ENCODE measurements at places on chromosomes 5 and 9.

DNA sequence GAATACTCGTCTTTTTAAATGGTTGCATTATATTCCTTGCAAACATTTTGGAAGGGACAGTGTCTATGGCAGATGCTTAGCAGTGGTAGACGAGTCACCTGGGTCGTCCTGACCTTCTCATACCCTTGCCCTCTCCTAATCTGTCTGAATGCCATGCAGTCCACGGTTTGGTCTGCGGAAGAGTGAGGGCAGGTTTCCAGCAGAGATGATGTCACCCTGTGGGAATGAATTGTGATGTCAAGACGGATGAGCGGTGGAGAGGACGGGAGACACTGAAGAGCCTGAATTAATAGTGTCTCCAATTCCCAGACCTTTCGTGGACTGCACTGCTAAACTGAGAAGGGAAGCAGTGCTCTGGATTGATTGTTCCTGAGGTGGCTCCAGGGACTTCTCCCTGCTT lies 329.0 kb upstream of the PANK3 start:
- DNase-seq: no peak

DNA sequence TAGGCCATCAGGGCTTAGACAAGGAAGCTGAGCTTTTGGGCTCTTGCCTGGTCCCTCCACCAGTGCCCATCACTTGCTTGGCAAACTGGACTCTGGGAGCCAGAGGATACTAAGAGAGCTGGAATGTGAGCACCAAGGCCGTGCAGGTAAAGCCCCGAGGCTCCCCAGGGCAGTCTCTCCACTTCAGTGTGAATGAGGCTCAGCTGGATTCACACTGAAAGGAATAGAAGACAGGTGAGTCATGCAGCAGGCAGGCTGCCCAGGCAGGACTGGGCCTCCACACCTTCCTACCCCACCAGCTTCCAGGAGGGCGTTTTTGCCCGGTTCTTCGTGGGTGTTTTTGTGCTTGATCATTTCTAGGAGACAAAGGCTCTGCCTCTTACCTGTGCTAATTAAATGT lies 7.3 kb upstream of the CTSV start:
- DNase-seq: no peak

DNA sequence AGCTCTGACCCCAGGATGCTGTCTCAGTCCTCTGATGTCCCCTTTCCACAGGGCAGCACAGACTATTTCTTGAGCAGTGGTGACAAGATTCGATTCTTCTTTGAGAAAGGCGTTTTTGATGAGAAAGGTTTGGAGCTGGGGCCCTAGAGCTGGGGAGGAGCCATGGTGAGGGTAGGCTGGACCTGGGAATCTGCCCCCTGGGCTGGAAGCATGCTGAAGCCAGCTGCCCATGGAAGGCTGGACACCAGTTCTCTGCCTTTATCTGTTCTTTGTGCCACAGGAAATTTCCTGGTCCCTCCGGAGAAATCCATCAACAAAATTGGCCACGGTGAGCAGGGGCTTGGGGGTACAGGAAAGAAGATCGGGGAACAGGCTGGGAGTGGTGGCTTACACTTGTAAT lies 12.9 kb downstream of the PHYHD1 start:
- DNase-seq: no peak

GRCh38 chr9:8857926-8858595 lies 1058.5 kb upstream of the DMAC1 start:
- no peak for DNase-seq

DNA sequence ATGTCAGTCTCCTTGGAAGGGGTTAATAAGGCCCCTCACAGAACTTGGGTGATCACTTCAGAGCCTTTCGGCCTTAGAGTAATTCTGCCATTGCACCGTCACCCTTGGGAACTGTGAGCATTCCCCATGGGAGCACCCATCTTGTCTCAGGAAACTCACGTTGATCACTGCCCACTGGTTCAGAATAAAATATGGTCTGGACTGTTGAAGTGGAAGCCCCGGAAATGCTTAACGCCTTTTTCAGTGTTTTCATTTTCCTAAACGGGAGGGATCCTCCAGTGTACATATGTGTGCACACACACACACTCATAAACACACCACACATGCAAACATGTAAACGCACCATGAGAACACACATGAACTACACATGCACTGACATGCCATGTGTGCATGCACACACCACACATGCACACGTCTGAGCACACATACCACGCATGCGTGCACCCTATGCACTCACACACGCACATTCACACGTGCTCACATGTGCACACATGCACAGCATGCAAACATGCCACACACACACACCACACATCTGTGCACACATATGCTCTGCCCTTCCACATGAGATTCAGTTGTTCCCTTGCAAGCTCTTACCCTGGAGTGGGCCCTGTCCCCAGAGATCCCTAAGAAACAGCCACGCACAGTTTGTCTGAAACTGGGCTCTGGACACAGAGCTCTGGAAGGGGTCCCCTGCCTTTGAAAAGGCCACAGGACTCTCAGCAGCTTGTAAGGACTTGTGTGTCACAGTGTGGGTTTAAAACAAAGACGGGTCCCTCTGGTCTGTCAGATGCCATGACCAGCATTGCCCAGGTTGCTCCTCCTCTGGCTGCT lies 17.0 kb downstream of the MRPL36 start:
- DNase-seq: peak; percentile 85

DNA sequence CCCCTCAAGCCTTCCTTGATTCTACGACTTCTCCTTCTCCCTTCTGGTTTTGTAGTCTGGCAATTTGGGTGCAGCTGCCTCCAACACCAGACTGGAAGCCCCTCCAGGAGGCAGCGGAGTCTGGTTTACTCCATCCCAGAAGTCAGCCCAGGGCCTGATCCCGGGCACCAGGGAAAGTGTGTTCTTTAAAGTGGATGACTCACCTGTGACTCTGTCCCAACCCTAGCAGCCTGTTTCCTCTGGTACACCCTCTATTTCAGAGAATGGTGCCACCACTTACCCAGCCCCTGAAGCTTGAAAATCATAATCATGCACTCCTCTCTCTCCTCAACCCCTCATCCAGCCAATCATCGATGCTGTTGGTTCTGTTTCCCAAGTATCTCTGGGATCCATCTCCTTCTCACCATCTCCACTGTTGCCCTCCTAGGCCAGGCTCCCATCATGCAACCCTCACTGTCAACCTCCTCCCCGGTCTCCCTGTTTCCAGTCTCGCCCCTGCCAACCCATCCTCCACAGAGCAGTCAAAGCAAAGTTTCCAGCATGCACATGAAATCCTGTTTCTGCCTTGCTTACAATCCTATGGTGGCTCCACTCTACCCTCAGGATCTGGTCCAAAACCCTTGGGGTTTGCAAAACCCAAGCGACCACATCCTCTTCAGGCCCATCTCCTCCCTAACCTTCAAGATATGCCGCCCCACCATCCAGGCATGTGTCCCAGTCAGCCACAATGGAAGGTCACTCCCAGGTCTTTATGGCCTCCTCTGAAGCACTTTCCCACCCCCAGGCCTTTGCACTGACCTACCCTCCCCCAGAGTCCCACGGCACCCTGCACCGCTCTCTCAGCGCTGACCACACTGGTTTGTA lies 10.5 kb downstream of the LHX6 start:
- no peak for DNase-seq

GRCh38 chr5:3604501-3604900 lies 8.9 kb downstream of the IRX1 start:
- DNase-seq: no peak

GRCh38 chr9:109017493-109017892 lies 4.2 kb upstream of the CTNNAL1 start:
- DNase-seq: no peak

DNA sequence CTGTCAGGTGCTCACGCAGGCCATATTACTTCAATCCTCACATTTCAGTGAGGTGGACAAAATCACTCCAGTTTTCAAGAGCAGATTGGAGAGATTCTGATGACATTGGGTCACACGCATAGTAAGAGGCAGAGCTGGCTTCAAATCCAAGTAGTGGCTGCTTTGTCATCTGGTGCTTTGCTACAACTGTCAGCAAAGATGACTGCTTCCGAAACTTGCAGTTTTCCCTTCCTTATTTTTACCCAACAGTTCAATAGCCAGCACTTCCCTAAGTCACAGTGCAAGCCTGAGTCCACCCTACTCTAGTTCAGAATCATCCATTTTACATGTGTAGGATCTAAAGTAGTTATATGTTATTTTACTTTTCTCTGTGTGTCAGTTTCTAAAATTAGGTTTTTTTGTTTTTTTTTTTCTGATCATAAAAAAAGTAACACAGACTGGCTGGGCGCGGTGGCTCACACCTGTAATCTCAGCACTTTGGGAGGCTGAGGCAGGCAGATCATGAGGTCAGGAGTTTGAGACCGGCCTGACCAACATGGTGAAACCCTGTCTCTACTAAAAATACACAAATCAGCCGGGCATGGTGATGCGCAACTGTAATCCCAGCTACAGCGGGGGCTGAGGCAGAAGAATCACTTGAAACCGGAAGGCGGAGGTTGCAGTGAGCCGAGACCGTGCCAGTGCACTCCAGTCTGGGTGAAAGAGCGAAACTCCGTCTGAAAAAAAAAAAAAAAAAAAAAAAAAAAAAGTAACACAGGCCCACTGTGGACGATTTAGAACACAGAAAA lies 49.6 kb downstream of the ANKDD1B start:
- no peak for DNase-seq

DNA sequence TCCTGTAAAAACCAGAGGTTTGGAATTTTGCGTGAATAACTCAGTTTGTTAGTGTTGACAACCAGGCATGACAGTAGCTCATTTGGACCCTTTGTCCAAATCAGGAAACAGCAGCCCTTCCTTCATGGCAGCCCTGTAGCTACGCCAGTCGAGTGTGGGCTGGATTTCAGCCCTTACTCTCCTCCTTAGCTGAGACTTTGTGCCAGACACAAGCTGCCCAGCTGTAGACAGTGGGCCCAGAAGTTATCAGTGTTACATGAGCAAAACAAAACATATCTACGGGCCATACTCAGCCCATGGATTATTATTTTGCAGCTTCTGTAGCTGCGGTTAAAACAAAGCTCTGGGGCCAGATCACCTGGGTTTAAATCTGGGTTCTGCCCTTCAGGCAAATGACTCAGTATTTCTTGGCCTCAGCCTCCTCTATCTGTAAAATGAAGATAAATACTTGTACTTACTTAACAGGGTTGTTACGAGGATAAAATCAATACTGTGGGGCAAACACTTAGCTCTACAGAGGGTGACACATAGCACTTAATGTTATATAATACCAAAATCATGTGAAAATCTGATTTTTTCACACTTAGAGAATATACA lies 76.9 kb downstream of the GHR start:
- DNase-seq: no peak

GRCh38 chr5:61622156-61622555 lies 290.1 kb downstream of the ZSWIM6 start:
- no peak for DNase-seq

- DNase-seq: no peak
Measured at GRCh38 chr9:680106-680505, 161.4 kb upstream of the DMRT1 start.

DNA sequence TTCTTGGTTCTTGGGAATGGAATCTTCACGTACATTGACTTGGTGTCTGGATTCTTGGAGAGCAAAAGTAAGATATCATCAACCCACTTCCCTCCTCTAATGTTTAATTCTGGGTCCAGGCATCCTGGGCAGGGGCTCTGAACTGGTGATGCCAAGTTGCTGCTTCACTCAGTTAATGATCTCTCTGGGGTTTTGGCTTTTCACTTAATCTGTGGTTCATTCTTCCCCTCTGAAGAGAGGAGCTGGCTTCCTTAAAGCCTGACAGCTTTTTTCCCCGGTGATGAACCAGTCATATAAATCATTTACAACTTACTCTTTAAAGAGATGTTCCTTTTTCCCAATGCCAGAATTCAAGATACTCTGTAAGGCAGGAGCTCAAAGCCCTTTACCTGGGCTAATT lies 65.9 kb downstream of the ARHGAP26 start:
- DNase-seq: no peak

- DNase-seq: no peak
Measured at GRCh38 chr5:1724822-1725602, 74.6 kb downstream of the MRPL36 start.

GRCh38 chr9:85392260-85392659 lies 349.5 kb downstream of the AGTPBP1 start:
- DNase-seq: no peak

DNA sequence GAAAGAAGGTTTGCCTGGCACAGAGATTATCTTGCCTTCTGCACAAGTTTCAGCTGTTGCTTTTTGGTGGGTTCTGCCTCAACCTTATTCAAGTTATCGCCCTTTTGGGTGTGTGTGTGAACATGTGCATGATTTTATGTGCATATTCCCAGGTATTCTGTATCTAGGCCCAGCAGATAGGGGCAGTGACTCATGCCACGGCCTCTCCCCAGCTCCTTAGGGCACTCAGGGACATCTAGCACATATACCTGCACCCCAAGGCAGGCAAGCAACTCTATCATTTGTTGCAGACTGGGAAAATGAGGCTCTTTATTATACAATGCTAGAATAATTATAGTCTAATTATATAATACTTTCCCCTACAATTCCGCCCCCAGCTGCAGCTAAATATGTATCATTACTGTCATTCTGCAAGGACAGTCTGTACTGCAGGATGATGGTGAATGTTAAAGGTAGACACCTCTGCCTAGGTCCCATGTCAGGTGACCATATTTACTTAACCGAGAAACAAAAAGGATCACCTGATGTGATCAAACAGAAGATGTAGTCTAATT lies 128.9 kb downstream of the PDE8B start:
- no peak for DNase-seq

DNA sequence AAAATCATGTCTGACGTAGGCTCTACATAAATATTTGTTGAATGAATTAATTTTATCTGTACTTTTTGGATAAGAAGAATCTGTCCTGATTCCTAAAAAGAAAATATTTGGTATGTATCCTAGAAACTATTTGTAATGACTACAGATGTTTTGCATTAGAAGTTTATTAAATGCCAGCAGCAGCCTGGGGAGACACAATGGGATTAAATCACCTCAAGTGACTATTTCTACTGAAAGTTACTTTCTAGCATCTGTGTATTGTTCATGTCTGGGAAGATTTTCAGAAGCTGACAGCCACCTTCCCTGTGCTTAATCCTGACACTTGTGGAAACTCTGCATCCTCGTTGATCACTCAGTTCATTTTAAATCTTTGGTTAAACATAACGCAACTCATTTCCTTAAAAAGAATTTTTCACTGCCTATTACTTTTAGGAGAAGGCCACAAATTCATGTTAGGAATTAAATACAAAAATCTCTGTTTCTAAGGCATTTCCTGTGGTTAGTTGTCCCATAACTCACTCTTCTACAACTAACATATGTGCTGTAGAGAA lies 209.3 kb upstream of the PPP1R2B start:
- no peak for DNase-seq

DNA sequence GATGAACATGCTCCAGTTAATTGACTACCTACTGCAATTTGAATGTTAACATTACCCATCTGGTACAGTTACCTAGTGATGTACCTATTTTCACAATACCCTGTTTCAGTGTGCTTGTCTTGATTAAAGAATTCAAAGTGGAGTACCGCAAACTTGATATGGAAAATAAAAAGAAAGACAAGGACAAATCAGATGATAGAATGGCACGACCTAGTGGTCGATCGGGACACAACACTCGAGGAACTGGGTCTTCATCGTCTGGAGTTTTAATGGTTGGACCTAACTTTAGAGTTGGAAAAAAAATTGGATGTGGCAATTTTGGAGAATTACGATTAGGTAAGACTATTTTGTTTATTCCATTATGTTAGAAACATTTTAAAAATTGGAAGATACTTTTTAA lies 33.5 kb downstream of the CSNK1G3 start:
- no peak for DNase-seq

Measured in NAMALWA (cell line).